ENCODE measurements at places on chromosomes 1 and 21. TPM values are rescaled to one million over a fixed set of nuclear protein-coding genes. Genes with fewer than 3 reads are reported as not detected.

DNA sequence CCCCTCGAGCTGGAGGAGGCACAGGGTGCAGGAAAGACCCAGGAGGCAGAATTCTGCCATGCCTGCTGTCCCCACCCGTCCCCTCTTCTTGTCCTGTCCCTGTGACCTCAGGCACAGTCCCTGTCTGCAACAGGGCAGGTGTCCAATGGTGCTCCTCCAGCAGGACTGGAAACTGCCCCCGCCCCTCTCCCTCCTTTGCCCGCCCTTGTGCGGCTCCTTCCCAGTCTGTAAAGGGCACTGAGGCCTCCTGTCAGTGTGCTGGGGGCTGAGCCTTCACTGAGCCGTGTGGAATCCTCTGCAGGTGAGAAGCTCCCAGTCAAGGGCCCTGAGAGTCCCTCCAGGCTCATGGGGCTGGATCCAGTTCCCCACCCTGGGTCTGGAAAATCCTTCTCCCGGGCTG, 28.9 kb downstream of the PRDM16 start:
- H3K27me3 ChIP-seq: no peaks in the 10 kb centered on the region
- no peak for DNase-seq
- no peaks in the 10 kb centered on the region for H3K36me3 ChIP-seq
- H3K27ac ChIP-seq: no peak overlapping the region
- H3K4me1 ChIP-seq: no peaks in the 10 kb centered on the region

DNA sequence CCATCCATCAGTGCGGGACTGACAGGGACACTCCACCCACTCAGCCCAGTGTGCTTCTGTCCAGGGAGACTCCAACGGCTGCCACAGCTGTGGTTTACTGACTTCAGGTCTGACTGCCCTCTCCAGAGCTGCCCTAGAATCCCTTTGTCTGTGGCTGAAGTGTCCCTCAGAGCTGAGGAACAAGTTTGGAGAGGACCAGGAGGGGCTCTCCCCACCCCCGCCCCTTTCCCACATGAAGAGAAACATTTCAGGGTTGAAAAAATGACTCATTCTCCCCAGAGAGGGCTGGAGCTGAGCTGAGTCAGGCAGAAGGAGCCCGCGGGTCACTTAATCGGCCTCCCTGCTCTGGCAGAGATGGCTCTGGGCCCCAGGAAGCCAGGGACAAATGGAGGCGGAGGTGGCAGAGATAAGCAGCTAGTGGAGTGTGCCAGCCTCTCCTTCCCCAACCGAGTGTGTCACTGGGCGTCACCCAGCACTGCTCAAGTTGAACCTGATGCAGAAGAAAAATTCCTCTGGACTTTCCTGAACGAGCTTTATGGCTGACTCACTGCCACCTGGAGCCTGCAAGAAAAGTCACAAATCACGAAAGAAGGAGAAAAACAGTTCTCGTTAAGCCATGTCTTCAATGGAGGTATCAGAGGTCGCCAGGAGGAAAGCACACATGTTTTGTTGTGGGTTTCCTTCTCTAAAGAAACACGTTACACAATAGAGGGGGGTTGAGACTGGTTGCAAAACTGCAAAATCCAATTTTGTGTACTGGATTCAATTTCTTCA, 34.3 kb upstream of the ECE1 start:
- no peaks in the 10 kb centered on the region for H3K36me3 ChIP-seq
- no peaks in the 10 kb centered on the region for H3K27me3 ChIP-seq
- H3K4me3 ChIP-seq: no peak overlapping the region
- DNase-seq: peak; percentile 50

DNA sequence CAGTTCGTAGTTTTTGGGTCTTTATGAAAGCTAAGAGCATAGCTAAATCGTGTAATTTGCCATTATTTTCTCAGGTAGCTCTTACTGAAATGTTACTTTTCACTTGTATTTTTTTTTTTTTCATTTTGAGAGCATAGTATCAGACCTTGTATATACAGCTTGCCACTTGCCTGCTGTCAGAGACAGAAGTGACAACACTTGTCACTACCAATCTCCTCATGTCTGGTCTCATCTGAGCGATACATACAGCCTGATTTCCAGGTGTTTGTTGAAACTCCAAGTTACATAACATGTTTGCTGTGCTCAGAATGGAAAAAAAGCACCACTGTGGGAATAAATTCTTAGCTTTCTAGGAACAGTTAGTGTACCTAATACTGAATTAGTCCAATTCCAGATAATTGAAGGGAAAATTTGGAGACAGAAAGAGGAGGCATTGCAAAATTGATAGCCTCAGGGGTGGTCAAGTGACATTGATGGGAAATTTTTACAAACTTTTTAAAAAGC, 621.4 kb upstream of the PKN2 start:
- no peak for DNase-seq
- H3K4me3 ChIP-seq: no peak overlapping the region
- H3K4me1 ChIP-seq: no peaks in the 10 kb centered on the region
- no peaks in the 10 kb centered on the region for H3K36me3 ChIP-seq

- H3K4me1 ChIP-seq: no peaks in the 10 kb centered on the region
- no peaks in the 10 kb centered on the region for H3K36me3 ChIP-seq
- no peak for DNase-seq
- H3K4me3 ChIP-seq: no peak overlapping the region
- H3K27me3 ChIP-seq: no peaks in the 10 kb centered on the region
These were observed 19.1 kb downstream of the RUNX3 start for GRCh38 chr1:24910751-24911650.

TCHHL1 gene
- polyA plus RNA-seq: not detected

ADGRB2 gene
- polyA plus RNA-seq: 5.3 TPM

ADCY10 gene
- polyA plus RNA-seq: 0.28 TPM

ZBTB40 gene
- 4.3 TPM for polyA plus RNA-seq

IL19 gene
- polyA plus RNA-seq: 0.41 TPM
